Activated B cell treated with CpG ODN at 0.5 μM for 24 hours (primary cell): ENCODE measurements at places on chromosomes 16 and 17.

- no peak for DNase-seq
These were observed 20.7 kb downstream of the TPSD1 start for GRCh38 chr16:1276580-1276878.

GRCh38 chr16:12419151-12419550 lies 384.5 kb downstream of the CPPED1 start:
- DNase-seq, result no peak

DNA sequence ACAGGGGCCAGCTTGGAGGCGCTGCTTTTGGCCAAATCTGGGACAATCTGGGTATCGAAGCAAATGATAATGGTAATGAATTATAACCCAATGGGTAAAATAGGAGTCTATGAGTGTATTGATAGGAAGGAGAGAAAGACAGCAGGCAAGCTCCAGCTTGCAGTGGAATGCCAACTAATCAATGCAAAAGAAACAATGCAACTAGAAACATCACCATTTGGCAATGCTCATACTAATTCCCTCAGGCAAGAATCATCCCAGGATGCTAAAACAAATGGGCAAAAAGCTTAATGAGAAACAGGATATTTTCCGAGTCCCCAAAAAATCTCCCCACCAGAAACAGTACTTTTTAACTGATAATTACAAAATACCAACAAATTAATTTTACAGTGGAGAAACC lies 64.7 kb downstream of the ADCY9 start:
- no peak for DNase-seq

DNA sequence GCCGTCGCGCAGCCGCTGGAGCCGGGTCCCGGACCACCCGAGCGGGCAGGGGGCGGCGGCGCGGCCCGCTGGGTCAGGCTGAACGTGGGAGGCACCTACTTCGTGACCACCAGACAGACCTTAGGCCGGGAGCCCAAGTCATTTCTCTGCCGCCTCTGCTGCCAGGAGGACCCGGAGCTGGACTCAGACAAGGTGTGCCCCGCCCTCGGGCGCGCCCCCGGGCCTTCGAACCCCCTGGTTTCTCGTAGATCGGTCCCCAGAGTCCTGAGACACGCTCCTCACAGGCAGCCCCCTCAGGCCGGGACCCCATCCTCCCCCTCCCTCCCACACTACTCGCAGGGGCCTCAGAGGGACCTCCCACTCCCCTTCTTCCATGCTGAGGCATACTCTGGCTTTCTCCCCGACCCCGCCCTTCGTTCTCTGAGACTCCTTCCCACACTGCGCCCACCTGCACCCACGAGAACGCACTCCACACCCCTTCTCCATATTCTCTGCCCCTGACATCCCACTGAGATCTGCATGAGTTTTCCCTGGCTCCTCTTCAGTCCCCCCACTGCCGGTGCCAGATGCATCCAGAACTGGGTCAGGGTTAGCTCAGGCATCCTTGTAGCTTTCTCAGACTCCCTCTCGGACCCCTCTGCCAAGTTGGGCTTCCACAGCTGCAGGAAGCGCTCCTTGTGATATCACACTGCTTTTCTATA lies 523 bp downstream of the KCTD2 start:
- DNase-seq, result no peak

GRCh38 chr16:5032748-5033167 lies 977 bp downstream of the NAGPA start:
- DNase-seq, result no peak

GRCh38 chr17:75475144-75475835 lies 18.9 kb downstream of the TMEM94 start:
- no peak for DNase-seq

GRCh38 chr17:73112246-73112645 lies 19.8 kb upstream of the SLC39A11 start:
- no peak for DNase-seq

- DNase-seq, result no peak
These were observed 9.9 kb downstream of the FOXJ1 start for GRCh38 chr17:76131051-76131691.

GRCh38 chr17:77382356-77382911 lies 241.7 kb downstream of the SEC14L1 start:
- no peak for DNase-seq
